T-helper 2 cell (primary cell): ENCODE measurements at places on chromosomes 11 and 22.

- DNase-seq = no peak
Observed at GRCh38 chr11:39745401-39745800, 1714.1 kb downstream of the LRRC4C start.

GRCh38 chr11:107732689-107733051 lies 20.8 kb upstream of the SLN start:
- no peak for DNase-seq

DNA sequence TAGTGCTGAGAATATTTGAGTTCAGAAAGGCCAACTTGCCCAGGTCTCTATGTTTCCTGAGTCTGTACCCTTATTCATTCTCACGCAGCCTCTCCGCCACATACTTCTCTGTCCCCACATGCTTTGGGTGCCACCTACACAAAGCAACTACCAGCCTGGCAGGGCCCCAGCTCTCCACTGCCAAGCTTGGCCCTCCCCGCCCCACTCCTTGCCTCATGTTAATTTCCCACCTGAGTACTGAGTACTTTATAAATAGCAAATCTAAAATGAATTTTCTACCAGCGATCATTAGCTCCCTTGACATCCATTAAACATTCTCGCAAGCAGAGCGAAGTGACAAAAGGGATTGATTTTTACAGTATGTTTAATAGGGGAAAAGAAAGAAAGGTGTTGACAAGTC lies 20.8 kb downstream of the NTM start:
- DNase-seq = no peak

DNA sequence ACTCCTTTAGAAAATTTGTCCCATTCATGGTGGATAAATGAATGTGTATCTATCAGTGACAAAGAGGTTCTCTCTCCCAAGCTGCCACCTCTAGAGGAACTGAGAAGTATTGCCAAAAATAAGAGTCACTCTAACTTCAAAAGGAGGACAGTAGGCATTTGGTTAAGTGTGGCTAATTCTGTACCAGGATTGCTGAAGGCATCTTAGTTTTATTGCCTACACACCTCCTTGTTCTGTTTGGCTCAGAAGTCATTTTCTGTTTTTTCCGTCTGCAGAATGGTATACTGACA lies 189.0 kb upstream of the MPPED2 start:
- no peak for DNase-seq

DNA sequence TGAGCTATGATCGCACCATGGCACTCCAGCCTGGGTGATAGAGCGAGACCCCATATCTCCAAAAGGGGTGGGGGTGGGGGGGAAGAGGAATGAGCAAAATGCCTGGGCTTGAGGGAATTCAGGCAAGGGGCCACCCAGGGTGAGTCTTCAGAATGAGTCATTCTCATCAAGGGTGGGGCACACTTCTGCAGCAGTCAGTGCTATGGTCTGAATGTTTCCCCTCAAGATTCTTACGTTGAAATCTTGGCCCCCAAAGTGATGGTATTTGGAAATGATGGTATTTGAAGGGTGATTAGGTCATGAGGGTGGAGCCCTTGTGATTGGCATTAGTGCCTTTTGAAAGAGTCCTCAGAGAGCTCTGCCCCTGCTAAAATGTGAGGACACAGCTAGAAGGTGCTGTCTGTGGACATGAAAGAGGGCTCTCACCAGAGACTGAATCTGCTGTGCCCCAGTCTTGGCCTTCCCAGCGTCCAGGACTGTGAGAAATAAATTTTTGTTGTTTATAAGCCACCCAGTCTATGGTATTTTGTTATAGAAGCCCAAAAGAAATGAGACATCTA lies 86.4 kb upstream of the THY1 start:
- DNase-seq = no peak

DNA sequence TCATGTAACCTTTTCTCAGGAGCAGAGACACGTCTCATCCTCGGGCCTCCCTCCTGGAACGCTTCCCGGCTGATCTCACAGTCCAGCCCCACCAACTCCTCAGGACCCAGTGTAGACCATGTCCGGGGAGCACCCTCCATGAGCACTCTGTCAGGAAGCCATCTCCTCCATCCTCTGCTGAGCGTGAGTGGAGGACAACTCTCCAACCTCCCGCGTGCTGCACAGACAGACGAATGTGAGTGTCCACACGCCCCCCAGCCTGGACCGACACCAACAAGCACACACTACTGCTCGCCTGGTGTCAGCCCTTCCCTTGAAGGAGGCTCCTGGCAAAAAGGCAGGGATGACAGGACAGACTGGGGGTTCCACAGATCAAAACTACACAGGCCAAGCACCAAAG lies 86.6 kb downstream of the SHANK2 start:
- DNase-seq = no peak

GRCh38 chr11:34866375-34866774 lies 49.8 kb downstream of the APIP start:
- DNase-seq = no peak

GRCh38 chr11:35352077-35352888 lies 67.1 kb downstream of the SLC1A2 start:
- no peak for DNase-seq

DNA sequence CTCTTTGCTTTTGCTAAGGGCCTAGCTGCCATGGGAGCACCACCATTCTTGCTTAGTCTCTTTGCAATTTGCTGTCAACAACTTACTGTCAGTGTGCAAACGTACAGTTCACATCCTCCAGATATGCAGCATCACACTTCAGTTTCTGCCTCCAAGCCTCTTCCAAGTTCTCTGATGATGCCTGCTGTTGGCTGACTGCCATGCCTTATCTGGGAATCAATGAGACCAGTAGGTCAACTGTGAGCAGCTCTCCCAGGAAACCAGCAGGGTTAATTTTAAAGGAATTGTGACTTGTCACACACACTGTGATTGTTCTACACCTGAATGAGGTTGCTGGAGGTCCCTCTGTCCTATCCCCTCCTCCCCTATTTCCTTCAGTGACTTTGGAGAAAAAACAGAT lies 56.0 kb downstream of the COPB1 start:
- DNase-seq = no peak

DNA sequence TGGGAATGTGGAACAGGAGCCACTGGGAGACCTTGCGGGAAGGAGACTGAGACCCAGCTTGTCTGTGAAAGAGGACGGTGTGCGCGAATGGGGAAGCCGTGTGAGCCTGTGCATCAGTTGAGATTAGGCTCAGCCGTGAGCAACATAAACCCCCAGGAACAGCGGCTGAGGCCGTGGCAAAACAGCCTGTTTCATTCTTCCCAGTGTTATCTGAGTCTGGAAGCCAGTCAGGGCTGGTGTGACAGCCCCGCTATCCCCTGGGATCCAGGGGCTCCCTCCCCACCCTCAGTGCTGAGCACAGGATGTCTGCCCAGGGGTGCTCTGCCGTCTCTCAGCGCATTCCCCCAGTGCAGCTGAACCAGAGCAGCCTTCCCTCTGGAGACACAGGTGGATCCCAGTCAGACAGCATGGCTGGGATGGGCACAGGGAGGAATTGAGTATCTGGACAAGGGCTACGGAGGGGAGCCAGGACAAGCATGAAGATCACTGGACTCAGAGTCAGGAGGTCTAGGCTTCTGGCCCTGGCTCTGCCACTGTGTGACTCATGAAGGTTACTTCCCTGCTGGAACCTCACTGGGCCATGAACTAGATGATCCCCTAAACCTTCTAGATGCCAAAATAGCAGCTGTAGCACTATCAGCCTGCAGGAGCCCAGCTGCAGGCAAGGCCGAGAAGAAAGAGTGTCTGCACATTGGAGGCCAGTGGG lies 8.6 kb downstream of the OAF start:
- DNase-seq = no peak

DNA sequence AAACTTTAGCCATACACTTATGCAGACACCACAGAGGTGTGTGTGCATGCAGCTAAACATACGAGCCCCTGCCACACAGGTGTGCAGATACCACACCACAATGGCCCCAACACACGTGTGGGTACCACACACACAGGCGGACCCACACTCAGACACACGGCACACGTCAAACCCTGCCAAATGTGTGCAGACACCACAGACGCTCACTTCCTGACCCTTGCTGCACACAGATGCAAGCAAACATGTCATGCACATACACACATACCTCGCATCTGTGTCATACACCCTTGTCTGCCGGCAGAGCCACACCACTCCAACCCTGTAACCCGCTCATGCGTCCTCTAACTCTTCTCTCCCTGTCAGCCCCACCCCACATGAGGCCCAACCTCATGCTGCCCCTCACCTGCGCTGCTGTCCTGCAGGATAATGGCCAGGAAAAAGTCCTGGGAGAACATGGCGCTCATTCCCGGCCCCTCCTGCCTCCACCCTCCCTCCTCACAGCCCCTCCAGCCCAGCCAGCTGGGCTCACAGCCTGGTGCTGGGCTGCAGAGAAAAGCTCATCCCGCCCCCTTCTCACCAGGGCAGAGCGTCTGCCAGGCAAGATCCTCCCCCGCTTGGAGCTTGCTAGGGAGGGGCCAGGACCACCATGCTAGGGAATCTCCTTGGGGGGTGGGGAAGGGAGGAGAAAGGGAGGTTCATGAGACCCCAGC lies 14.2 kb downstream of the SMPD1 start:
- no peak for DNase-seq

DNA sequence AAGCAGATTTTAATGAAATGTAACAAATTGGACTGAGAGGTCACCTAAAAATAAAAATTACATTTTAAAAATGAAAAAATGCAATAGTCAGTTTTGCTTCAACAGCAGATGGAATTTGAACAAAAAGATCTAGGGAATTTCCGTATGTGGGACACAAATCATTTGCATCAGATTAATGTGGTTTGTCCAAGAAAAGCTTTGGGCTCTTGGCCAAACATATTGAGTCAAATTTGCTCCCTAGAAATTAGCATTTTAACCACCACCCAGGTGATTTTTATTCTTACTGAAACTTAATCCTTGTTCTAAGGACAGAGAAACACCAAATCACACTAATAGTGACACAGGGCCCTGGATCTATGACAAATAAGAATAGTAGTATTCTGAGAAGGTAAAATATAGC lies 1477.8 kb downstream of the FAM181B start:
- no peak for DNase-seq

GRCh38 chr11:82930734-82931133 lies 29.2 kb downstream of the DDIAS start:
- DNase-seq = no peak

DNA sequence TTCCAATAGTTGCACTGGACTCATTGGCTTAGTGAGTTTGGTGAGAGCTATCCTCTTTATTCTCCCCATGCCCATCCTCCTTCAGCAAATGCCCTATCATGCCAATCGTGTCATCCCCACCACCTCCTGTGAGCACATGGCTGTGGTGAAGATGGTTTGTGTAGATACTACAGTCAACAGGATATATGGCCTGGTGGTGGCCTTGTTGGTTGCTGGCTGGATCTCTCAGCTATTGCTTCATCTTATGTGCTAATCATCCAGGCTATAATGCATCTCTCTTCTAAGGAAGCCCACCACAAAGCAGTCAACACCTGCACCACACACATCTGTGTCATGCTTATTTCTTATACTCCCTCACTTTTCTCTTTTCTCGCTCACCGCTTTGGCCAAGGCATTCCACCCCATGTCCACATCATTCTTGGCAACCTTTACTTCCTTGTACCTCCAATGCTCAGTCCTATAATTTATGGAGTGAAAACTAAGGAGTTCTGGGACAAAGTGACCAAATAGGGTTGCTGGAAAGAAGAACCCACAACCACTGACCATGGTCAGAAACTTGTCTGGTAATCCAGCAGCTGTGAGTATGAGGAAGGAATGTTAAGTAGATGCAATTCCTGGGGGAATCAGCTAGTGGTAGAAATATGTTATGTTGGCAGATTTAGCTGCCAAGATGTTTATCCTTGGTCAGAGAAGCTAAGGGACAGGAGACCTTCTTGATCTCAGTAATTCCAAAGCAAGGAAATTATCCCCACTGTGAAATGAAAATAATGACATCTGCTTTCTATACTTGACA lies 16.3 kb upstream of the OR56B1 start:
- DNase-seq = peak; percentile 57

DNA sequence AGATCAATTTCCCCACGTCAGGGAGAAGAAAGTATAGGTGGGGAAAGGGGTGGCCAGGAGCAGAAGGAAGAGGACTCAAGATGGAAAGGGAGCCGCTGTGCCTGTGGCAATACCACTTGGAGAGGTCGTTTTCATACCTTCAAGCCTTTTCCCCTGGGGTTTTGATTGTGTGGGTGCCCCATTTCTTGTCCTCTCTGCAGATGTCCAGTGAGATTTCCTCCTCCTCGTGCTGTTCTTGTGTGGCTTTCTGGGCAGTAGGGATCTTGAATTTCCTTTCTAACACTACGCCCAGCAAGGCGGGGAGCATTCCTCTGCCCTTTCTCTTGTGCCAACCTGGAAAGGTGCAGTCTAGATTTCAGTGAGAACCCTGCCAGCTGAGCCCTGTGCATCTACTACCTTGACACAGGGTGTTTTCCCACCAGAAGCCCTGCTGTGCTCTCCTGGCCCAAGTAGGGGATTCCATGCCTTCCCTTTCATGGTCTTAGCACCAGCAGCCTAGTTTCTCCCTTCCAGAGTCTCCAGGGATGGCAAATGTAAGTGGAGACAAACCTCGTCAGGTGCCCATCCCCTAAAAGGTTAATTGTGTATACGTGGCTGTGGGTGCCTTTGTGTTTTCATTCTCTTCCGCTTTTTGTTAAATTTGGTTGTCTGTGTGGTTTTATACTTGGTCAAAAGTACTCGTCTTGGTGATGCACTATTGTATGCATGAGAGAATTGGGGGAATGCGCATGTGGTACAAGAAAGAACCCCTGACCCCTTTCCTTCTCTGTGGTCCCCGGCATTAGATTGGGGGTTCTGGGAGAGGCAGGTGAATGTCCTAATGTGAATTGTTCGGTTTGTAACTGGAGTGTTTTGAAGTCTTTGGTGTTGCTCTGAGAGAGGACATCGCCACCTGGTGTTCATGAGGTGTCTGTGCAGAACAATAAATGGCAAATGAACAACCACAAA lies 71.4 kb upstream of the MPEG1 start:
- peak; percentile 18 for DNase-seq

- DNase-seq = peak; percentile 91
Observed at GRCh38 chr11:10750838-10751580, at the start of gene CTR9. Gene CTR9 (plus strand): TSS chr11:10751246. CDS start chr11:10751413, 167 bp downstream.

DNA sequence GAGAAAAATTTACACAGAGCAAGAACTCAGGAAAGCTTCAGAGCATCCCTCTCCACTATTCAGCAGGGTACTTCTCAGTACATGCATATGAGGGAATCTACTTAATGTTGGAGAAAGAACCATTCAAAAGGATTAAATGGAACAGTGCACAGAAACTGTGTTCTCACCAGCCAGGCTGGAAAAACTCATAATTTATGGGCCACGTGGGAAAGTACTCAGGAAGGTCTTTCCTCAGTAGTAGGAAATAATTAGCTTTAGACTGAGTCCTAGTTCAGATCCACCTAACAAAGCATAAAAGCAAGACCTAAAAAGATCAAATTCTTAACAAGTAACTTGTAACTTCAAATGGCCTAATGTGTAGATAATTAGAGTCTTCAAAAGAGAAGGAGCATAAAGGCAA lies 134.0 kb downstream of the FAM76B start:
- DNase-seq = no peak

GRCh38 chr11:68691402-68691784 lies 7.0 kb downstream of the GAL start:
- no peak for DNase-seq
